ENCODE measurements at places on chromosomes 4 and X.

GRCh38 chrX:82219129-82219528 is 1017.2 kb downstream of the SH3BGRL start:
- no peak for DNase-seq

DNA sequence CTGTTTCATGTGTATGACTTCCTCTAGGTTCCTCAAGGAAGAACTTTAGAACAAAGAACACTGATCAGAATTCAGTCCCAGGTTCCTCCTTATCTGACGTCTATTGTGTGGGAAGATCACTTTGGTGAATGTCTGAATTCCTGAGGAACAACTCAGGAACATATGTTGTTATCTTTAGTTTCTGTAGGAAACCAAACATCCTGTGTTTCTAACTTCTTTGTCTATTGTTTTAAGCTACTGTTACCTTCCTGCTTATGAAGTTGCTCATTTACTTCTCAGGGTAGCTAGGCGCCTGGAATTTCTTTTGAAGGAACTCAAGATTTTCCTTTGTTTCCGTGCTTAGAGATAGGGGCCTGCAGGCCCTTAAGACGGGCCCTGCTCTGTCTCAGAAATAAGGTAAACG is 46.2 kb downstream of the MAGEB5 start:
- DNase-seq = no peak

GRCh38 chr4:16171831-16172230 is 54.4 kb downstream of the TAPT1 start:
- DNase-seq = no peak

GRCh38 chrX:45323387-45323786 is 122.7 kb upstream of the DIPK2B start:
- DNase-seq = no peak

- DNase-seq = no peak
Measured at GRCh38 chrX:14919407-14919806, 46.2 kb downstream of the MOSPD2 start.

- no peak for DNase-seq
Measured at GRCh38 chr4:70277121-70277520, 34.7 kb downstream of the CSN3 start.

DNA sequence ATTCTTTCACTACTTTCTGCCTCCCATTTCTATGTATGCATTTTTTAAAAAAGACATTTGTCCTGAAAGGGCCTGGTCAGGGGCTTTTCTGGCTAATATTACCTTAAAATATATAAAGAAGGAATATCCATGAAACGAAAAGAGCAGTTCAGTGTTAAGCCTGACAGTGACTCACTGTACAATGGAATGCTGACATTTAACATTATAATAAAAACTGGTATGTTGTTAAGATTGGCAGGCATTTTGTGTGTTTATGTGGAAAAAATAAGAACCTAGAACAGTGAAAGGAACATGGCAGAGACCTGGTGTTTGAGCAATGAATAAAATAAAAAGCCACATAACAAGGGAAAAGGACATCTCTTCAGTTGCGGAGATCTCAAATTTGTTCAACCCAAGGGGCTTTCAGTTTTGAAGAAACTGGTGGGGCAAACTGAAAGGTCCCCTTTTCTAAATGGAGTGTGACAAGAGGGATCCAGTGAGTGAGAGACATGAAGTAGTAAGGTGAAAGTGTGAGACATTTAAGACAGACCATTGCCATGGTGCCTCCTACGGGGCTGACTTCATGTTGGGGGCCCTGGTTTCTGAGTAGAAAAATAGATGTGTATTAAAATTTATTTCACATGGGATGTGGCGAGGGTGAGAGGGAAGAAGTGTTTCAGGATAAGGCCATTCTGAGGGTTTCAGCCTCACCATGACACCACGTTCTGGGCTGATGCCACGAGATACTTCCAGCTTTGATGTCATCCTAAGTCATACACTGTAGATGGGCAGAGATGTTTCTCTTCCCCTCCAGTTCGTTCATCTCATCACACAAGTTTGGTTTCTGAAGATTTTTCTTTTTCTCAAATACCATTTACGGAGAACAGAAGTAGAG is 324.9 kb downstream of the PPP3CA start:
- no peak for DNase-seq

GRCh38 chrX:13906093-13906492 is 89.2 kb upstream of the GPM6B start:
- no peak for DNase-seq

DNA sequence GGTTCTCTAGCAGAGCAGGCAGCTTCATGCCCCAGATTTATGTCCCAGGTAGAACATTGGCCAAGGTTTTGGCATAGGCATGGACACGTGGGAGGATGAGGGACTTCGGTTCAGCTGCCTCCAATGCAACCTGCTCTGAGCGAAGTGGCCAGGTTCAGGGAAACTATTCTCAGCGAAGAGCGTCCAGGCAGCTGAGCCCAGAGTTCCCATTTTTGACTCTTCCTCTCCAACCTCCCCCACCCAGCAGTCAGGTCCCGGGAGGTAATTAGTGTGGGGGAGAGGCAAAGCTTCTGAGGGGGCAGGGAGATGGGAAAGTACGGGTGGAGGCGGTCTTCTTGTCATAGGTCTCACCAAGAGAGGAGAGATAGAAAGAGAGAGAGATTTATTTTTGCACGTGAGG is 1.0 kb downstream of the GABRA4 start:
- DNase-seq = no peak

- DNase-seq = no peak
Measured at GRCh38 chr4:82905205-82905604, 4.7 kb downstream of the THAP9 start.

GRCh38 chr4:164935363-164935762 is 42.1 kb downstream of the TRIM61 start:
- no peak for DNase-seq

DNA sequence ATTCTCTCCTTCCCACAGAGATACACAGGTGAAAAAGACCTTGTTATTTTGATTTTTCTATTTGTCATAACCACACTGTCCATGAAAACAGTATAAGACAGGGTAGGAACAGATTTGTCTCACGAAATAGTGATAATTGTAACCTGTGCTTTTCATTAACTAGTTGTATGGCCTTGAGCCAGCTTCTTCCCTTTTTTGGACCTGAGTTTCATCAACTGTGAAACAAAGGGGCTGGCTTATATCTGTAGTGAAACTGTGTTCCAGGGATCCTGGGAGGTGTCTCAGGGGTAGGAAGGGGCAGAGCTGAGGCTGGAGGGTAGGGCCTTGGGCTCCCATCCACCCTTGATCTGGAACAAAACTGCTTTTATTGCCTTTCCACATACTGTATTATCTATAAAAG is 50.9 kb downstream of the MED28 start:
- DNase-seq = no peak

DNA sequence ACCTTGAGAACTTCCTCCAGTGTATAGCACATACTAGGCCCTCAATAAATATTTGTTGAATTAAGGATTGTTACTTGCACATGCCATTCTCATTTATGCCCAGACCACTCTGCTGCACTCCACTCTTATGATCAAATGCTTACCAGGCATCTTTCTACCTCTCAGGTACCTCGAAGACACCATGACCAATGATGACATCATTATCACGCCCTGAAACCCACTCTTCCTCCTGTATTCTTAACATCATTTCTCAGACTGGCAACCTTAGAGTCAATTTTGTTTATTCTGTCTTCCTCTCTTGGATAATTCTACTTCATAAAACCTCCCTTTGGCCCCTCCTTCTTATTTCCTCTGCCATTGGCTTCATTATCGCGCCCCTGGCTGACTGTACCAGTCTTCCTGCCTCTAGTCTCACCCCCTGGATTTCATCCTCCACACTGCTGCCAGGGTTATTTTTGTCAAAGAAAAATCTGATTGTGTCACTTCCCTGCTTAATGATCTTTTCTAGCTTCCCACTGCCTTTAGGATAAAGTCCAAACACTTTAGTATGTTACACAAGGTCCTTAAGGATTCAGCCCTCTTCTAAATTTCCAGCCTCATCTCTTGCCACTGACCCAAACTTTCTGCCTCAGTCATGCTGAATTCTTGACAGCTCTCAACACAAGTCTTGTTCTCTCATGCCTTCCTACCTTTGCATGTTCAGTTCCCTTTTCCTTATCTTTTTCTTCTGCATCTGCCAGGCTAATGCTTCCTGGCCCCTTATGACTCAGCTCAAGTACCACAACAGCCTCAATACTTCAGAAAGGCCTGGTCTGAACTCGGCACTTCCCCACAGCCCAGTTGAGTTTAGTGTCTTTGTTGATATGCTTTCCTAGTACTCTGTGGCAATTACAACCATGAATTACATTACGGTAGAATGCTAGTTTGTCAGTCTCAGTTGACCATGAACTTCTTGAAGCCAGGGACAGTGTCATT is 45.8 kb downstream of the HDAC8 start:
- DNase-seq = peak; percentile 85

GRCh38 chrX:86171366-86171765 is 23.1 kb downstream of the DACH2 start:
- DNase-seq = no peak

DNA sequence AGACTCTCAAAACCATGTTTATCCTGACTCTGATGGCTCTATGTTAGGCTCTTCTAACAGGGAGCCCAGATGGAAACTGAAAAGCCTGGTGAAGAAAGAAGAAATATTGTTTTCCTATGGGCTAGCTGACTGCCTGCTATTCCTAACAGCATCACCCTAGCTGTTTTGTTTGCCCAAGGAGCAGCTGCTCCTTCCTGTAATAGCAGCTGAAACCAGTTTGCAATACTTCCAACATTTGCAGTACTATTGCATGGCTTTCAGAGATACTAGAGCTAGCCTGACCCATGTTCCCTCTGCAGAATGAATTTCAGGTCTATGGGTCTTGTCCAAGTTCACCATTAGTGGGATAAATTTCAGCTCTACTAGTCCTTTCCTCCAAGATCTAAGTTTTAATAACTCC is 495.2 kb downstream of the INPP4B start:
- no peak for DNase-seq

- DNase-seq = no peak
Measured at GRCh38 chr4:67550451-67550850, 5.1 kb upstream of the CENPC start.

- no peak for DNase-seq
Measured at GRCh38 chr4:117654079-117654478, 380.2 kb upstream of the NDST3 start.

DNA sequence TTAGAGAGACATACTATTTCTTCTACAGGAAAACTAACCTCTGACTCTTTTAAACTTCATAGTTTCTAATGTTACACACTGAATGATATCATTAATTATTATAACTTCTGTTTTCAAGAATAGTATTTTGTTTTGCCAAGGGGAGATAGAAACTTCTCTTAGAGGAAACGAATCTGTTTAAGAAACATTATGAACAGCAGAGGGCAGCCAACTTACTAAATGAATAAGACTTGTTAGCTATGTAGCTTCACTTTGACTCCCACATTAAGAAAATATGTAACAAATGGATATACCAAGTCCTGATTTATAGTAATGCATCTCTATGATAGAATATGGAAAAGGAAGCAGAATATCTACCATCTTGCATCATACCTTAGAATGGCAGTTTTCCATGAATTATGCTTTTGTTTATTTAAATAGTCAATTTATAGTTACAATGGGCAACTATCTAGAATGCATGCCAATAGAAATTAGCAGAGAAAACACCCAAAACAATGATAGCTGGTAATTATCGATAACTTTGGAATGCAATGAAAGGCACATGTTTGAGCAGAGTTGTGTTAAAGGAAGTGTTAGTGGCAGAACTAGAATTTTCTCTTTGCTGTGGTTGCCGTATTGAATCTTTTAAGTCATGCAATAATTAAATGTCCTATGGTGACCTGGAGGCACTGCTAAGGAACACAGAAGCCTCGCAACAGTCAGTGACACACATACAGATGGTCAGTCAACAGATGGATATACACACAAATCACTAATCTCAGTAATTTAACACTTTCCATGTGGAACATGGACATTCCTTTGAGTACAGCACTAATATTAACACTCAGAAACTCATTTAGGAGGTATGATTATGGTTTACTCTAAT is 105.7 kb upstream of the PDLIM3 start:
- peak; percentile 10 for DNase-seq

DNA sequence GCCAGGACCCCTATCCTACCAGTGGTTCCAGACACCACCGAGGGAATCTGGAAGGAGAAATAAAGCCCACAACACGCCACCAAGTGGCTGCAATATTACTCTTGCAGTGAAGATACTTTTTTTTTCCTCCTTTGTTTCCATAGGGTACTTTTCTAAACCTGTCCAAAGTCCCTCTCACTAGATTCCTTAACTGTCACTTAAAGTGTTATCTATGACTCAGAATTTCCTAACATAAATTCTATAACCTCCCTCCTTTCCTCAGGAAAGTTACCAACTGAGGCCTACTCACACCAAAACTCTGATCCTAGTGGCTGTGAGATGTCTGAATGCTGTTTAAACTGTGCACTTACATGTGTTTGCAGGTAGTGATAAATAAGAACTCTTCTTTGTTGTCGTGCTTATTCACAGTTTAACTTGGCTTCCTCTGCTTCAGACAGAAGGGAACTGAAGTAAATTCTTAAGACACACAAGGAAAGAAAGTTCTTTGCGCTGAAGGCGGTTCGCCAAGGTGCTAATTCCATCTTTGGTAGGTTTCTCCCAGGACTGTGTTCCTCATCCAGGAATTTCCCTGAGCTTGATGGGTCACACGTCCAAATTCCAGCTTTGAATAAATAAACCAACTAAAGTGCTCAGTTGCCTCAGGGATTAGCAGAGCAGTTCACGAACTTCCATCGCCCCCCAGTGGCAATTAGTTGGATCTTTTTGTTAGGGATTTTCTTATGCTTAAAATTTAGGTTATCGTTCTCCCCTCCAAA is 10.7 kb upstream of the HCCS start:
- DNase-seq = no peak

DNA sequence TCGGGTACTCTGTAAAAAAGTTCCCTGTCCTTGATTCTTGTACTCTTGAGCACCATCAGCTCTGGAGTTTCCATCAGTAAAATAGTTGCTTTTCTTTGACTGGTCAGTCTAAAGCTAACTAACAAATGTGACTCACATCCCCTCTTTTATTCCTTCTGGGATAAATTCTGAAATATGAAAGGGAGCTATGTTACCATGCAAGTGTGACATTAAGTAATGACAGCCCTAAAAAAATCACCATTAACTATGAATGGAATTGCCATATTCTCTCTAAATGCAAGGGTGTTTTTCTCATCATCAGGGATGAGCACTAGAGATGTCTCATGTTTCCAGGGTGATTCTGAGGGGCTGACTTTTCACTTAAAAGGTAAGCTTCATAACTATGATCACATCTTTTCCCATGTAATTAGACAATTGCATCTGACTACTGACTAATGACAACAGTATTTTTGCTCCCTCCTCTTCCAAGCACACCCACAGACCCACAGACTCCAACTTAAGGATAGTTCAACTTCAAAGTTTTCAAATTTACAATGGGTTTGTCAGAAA is 26.9 kb upstream of the RASGEF1B start:
- no peak for DNase-seq

GRCh38 chr4:81621490-81621889 is 149.8 kb upstream of the RASGEF1B start:
- no peak for DNase-seq

DNA sequence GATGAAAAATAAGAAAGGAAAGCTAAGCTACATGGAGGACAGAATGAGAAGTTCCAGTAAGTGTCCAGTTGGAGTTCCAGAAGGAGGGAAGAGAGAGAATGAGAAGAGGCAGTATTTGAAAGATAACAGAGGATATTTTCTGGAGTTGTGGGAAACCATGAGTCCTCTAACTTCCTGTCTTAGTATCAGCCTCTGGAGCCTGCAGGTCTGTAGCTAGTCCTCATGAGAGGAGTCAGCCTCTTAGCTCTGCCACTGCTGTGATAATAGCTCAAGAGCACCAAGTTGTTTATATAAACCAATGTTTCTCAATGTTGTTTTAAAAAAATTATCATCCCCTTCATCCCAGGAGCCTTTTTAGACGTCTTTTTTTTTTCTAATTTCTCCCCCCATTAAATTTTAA is 2.4 kb upstream of the PLAC1 start:
- no peak for DNase-seq

GRCh38 chr4:165379678-165380064 is 863 bp downstream of the CPE start:
- DNase-seq = no peak

All from GF-D8 (cell line).